ENCODE measurements at places on chromosomes 3 and 15.

DNA sequence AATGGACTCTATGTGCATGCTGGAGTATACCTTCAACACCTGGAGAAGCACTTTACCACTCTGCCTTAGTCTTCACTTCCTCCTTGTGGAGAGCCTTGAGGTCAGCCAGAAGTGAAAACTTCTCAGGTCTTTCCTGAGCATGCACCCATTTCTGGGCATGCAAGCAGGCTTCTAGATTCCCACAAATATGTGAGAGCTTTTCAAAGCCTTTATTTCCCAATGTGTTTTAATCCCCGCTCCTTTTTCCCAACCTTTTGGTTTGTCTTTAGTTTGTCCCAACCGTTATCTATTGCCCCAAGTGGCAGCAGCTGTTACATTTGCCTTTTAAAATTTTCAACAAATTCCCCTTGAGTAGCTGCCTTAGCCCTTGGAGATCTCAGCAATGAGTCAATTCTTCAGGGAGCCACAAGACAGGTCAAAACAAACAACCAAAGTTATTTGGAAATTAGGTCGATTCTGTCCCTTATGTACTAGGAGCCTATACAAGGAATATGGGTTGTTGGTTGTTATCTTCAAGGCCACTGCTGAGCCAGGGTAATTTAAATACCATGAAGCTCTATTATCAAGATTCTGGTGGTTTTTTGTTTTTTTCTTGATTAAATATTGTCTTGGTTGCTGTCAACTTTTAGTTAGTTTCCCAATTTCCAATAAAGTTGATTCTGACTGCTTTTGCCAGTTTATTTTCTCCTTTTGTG is 44.4 kb downstream of the LSM3 start:
- no peak for DNase-seq

DNA sequence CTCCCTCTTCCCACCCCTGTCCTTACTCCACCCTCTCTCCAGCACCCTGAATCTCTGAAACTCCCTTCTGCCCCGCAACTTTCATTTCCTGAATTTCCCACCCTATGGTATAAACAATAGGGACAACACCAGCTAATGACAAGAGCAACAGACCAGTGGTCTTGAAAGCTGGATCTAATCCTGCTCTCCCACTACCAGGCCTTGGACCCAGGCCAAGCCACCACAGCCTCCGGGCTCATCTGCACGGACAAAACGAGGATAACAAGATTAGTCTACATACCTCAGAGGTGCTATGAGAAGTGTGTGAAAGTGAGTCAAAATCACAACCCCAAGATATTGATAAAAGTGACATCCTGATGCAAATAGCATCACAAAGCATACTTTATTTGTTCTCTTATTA is 128.6 kb downstream of the ERC2 start:
- no peak for DNase-seq

DNA sequence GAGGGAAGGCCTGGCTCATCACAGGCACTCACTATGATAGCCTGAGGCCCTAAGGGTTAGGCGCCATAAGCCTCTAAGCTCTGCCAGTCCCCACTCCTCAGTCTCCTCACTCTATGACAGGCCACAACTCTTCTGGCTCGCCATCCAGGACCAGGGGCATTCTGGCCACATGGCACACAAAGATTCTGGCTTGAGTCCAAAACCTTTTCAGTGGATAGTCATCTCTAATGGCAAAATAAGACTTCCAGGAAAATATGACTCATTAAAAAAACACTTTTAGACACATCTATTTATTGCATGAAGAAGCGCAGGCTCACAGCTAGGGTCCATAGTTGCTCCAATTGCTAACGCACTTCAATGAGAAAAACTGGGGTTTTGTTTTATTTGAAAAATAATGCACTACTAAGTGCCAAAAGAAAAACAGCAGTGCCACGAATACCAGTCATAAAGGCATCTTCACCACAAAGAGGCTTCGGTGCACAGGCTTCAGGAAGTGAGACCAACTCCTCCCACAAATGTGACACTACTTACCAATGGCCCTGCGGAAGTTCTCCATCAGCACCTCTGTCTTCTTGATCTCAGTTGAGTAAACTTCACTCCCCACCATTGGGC is 11.1 kb downstream of the RUVBL1 start:
- no peak for DNase-seq

DNA sequence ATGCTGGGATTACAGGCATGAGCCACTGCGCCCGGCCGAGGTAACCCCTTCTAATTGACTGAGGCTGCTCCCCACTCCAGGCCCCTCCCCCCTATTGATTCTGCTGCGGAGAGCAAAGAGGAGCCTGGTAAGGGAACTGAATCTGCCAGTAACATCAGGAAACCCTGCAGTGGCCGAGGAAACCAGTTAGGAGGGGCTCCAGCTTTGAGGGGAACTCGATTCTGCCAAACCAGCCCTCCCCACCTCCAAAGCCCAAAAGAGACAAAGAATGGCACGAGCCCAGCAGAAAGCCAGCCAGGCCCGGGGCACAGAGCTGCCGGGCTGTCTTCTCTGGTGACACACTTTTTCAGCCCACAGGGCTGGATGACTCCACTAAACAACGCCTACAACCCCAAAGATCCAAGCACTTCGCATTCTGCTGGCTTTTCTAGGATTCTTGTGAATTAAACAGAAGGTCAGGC is 15.0 kb upstream of the ACAD9 start:
- DNase-seq = no peak

DNA sequence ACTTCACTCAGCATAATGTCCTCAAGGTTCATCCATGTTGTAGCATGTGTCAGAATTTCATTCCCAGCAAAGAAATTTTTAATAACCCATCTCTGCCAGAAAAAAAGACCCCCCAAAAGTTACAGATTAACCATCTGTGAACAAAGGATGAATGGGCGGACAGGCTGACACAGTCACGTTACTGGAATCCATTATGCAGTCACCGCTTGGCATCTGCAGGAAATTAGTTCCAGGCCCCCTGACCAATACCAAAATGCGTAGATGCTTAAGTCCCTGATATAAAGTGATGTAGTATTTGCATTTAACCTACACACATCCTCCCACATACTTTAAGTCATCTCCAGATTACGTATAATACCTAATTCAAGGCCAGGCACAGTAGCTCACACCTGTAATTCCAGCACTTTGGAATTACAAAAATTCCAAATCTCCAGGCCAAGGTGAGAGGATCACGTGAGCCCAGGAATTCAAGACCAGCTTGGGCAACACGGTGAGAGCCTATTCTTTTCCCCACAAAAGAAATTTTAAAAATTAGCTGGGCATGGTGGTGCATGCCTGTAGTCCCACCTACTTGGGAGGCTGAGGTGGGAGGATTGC is 1.5 kb upstream of the SLC12A8 start:
- no peak for DNase-seq

- no peak for DNase-seq
These were observed 81.0 kb upstream of the ZPLD1 start for GRCh38 chr3:102353805-102354204.

- DNase-seq = no peak
These were observed 54.4 kb upstream of the WNT5A start for GRCh38 chr3:55541456-55541855.

DNA sequence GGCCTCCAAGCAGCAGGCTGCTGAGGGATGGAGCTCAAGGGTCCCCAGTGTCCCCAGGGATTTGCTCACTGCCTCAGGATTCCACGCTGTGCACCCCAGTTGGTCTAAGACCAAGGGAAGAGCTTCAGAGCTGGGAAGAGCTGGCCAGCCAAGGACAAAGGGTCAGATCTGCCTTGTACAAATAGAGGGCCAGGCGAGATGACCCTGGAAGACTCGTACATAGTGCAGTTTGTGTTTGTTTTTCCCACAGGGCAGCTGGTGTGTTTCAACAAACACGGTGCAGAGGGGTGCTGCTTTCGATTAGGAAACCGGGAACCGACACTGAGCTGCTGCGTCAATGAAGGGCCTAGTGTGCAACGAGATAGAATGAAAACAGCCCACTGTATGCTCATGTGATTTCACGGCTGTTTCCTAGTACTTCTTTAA is 56.1 kb upstream of the TRPM1 start:
- no peak for DNase-seq

GRCh38 chr15:65837301-65838294 is 31.7 kb upstream of the RAB11A start:
- no peak for DNase-seq

GRCh38 chr3:100046986-100047385 is 67.3 kb downstream of the FILIP1L start:
- no peak for DNase-seq

- no peak for DNase-seq
These were observed 22.6 kb upstream of the HDGFL3 start for GRCh38 chr15:83230242-83230641.

DNA sequence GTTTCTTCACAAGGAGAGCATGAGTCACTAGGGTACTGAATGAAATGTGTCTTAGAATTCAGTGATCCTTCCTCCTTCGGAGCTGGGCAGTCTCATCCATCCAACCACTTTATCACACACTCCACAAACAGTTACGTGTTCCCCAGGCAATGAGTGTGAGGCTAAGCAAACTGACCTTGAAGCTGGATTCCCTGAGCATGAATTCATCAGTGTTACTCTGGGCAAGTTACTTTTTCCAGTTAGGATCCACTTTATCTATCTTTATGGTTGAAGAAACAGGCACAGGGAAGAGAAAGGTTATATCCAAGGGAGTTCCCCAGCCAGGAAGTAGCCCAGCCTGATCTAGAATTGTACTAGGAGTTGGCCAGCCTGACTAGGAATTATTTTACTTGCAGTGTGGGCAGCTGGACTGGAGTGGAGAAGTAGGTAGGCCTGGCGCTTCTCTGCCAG is 17.1 kb upstream of the GCNT3 start:
- no peak for DNase-seq

DNA sequence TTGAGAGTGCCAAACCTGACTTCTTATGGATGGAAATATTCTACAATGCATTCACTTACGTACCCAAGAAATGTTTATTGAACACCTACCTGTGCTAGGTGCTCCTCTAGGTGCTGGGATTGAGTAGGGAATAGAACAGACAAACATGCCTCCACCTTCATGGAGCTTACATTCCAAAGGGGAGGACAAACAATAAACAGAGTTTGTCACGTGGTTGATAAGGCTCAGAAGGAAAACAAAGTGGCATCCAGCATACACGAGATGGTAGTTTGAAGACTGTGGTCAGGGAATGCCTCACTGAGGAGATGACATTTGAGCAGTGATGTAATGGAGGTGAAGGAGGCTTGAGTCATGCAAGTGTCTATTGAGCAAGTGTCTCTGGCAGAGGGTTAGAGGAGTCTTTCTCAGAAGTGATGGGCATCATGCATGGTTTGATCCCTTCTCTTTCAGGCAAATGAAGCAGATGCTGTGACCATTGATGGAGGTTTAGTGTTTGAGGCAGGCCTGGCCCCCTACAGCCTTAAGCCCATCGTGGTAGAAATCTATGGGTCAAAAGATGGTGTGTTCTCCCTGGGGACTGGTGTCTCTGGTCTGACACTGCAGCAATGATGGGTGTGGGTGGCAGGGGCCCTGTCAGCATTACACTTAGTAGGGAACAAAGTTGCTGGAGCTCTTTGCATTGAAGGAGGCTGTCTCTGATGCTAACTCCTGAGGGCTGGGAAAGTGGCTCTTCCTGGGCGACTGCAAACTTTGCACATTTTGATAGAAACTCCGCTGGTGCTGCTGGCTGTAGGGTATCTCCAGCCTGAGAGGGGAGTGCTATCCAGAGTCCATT is 29.7 kb upstream of the TOPBP1 start:
- DNase-seq = no peak

- no peak for DNase-seq
These were observed 238.5 kb downstream of the NSUN3 start for GRCh38 chr3:94301366-94301765.

GRCh38 chr3:130529486-130530215 is 12.7 kb downstream of the COL6A6 start:
- no peak for DNase-seq

DNA sequence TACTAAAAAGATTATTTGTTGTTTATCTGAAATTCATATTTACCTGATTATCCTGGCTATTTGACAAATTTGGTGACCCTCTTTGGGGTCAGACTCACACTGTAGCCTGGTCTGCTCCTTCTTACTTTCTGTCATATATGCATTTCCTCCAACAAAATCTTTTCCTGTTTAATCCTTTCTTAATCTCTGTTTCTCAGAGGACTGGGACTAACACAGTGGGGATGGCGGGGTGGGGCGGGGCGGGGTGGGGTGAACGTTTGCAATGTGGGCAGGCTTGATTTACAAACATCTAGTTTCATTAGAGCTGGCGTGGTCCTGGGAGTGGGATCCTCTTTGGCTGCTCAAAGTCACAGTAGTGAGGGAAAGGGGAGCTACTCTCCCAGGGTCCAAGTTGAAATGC is 35.3 kb upstream of the CDCP1 start:
- no peak for DNase-seq

DNA sequence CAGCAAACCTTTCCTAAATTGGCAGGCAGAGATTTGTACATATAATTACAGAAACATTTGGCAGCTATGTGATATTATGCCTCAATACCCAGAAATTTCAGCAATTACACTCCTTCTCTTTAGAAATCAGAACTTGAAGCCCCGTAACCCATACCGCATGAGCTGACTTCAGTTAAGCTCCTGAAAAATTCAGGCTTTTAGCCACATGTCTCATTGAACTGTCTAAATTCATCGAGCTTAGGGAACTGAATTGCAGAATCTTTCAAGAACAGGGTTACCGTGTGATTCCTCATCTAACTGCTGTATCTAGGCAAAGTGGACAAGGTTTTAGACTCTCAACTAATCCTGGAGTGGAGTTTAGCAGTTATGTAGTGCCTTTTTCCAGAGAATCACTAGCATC is 333.0 kb downstream of the EPHA3 start:
- no peak for DNase-seq

- peak; percentile 6 for DNase-seq
These were observed 686 bp downstream of the VPS8 start for GRCh38 chr3:184812662-184813042.

DNA sequence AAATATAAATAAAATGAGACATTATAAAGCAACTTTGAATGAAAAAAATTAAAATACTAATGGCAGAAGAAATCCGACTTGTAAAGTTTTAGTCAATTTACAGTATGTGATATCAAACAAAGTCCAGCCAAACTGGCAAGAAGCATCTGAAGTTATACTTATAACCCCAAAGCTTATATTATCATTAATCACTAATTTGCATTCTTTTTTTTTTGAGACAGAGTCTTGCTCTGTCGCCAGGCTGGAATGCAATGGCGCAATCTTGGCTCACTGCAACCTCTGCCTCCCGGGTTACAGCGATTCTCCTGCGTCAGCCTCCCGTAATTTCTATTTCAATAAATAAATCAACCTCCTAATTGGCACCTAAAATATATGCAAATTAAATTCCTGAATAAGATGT is 80.1 kb downstream of the AQR start:
- DNase-seq = no peak

GRCh38 chr3:135172191-135172869 is 377.3 kb downstream of the EPHB1 start:
- no peak for DNase-seq

GRCh38 chr3:56837196-56837955 is 35.6 kb upstream of the ARHGEF3 start:
- no peak for DNase-seq

GRCh38 chr3:117473981-117474538 is 764.5 kb downstream of the TUSC7 start:
- DNase-seq = no peak

GRCh38 chr3:143697975-143698374 is 150.3 kb downstream of the SLC9A9 start:
- DNase-seq = no peak

Data from stimulated activated CD4-positive, alpha-beta T cell treated with anti-CD3 and anti-CD28 coated beads, Interleukin-15, amount 100 ng/mL, for 1 hour (primary cell).